ENCODE measurements at places on chromosomes 3 and 15.
A peak's percentile ranks its signal among the peaks of the same experiment; 100 is the strongest.

DNA sequence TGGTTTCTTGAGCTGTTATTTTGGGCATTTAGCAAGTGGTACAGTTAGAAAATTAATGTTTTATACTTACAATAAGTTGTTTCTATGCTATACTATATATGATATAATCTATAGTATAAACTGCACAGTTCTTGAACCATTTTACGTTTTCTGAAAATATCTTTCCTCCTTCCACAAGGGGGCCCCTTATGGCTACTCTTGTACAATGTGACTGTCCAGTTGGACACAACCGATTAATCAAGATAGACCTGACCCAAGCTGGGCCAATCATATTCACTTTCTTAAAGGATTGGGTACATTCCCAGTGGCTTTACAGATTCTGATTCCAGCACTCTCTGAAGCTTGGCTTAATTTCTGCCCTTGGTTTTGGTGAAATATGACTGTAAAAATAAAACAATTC, 953.4 kb downstream of the AGBL1 start:
- peak; percentile 9 for DNase-seq

DNA sequence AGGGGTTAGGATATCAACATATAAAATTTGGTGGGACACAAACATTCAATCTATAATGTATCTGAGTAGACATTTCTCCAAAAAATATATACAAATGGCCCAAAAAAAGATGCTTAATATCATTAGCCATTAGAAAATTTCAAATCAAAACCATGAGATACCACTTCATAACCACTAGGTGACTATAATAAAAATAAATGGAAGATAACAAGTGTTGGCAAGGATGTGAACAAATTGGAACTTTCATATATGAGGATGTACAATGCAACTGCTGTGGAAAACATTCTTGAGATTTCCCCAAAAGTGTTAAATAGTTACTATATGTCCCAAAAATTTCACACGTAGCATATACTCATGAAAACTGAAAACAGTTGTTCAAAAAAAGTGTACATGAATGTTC, 36.5 kb upstream of the WNT7A start:
- no peak for DNase-seq

DNA sequence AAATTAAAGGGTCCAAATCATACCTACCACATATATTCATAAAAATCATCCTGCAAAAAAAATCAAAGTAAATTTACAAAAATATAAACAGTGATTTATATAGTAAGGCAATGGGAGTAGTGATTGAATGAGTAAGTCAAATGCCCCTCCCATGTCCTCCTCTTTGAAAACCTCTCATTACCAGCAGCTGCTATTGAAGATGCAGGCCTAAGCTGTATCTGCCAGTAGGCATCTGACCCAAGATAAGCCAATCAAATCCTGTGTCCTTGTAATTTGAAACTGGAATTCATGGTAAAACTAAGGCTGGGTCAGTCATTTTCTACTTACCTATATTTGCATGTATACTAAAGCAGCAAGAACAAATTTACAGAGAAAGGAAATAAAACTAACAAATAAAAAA, 60.4 kb upstream of the POU1F1 start:
- peak; percentile 17 for DNase-seq

DNA sequence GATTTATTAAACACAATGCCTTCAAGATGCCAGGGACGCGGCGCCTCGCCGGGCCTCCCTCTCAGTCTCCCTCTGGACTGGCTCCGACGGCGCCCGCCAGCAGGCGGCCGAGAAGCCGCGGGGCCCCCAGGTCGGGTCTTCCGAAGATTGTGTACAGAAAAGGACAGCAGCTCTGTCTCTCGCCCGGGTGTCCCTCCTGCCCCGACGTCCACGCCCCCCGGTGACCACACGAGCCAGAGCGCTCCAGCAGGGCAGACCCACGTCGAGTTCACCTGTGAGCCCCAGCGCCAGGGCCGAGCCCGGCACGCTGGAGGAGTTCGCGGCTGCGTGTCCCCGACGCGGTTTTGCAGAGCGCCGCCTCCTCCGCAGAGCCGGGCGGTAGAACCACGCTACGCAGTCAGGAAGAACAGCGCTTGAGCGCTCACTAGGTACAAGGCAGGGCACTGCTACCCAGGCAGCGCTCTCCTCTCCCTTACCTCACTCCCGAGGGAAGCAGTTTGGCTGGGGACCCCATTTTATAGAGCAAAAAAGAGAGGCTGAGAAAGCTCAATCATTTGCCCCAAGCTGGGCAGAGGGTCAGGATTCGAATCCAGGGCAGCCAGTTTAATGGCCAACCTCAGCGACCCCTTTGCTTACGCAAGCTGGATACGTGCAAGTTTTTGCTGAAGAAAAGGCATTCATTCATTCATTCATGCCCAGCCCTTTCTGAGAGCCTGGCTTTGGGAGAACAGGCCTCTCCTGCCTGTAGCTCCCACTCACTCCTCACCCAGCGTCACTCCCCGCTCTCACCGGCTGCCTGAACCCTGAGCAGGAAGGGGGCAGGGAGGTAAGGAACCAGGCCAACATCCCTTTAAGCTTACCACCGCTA, 3.0 kb upstream of the TLE3 start:
- DNase-seq = peak; percentile 80

GRCh38 chr15:83304861-83305703, 20.6 kb upstream of the BNC1 start:
- no peak for DNase-seq

GRCh38 chr15:37783290-37783689, 151.2 kb upstream of the TMCO5A start:
- DNase-seq = no peak

Data from iris pigment epithelial cell (primary cell).